Activated T-helper 2 cell treated with anti-CD3 and anti-CD28 coated beads, Interferon-gamma antibody, Interleukin-2, Interleukin-4, amounts not matched to agents 10 μg/mL and 5 μg/mL and 100 μg/mL, durations not matched to agents 14 hours and 24 hours and 36 hours (primary cell): ENCODE measurements at places on chromosomes 7 and 10. TPM values are rescaled to one million over a fixed set of nuclear protein-coding genes. Genes with fewer than 3 reads are reported as not detected.

DNA sequence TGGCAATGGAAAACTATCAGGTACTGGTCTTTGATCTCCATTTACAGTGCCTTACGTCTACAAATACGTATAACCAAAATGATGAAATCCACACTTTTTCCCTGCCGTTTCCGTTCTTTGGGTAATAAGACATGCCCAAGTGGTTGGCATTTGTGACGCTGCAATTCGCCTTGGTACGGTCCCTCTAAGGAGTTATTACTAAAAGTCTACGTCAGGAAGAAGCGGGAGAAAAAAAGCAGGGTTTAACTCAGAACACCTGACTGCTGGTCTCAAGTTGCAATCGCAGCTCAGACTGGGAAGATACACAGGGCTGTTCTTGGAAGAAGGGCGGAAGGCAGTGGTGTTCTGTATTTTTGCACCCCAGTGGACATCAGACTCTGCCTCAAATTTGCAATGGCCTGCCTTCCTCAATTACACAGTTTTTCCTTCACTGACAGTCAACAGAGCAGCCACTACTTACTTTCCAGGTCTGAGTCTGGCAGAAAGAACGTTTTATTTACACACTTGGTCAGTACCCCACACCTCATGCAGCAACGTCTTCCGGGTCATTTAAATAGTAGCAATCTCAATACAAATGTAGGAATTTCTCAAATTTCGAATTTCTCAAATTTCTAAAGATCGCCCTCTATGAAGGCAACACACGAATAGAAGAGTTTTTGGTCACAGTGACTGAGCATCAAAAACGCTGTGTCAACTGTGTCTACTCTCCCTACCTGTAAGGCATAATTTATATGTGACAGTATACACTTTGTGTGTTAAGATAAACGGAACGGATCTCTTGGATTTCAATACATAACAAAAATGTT, 2.1 kb downstream of the BAIAP2L1 start:
- H3K4me3 ChIP-seq: no peak overlapping the region
- H3K36me3 ChIP-seq: no peaks in the 10 kb centered on the region
- peaks cover 2% of the 10 kb centered on the region for H3K4me1 ChIP-seq
- no peak for DNase-seq
- H3K27me3 ChIP-seq: peaks cover 15% of the 10 kb centered on the region
- no peak overlapping the region for H3K27ac ChIP-seq

DNA sequence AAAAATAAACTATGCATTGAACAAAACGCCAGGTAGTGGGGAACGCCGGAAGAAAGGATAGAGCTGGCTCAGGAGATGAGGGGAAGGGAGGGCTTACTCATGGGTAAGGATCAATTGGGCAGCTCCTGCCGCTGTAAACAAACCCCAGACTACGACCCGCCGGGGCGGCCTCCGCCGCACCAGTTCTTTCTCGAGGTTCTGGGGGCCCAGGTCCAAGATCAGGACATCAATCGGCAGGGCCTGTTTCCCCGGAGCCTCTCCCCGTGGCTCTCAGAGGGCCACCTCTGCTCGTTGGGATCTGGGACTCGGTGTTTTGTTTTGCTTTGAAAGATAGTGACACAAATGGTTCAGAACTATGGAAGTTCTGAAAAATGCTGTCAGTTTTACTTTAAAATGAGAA, 140.4 kb downstream of the ELFN1 start:
- no peaks in the 10 kb centered on the region for H3K4me1 ChIP-seq
- H3K27ac ChIP-seq: no peak overlapping the region
- H3K27me3 ChIP-seq: no peaks in the 10 kb centered on the region

DNA sequence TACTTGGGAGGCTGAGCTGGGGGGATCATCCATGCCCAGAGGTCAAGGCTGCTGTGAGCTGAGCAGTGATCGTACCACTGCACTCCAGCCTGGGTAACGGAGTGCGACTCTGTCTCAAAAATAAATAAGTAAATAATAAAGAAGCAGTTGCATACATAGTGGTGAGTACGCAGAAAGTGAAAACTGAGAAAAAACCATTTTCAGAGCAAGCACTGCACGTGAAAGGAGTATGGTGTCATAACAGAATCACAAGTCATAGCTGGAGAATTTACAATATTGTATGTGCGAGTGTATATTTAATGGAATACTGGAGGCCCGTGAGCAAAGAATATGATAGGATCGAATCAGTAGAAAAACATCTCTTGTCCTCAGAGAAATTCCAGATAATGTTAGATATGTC, 22.3 kb downstream of the KIAA1217 start:
- no peaks in the 10 kb centered on the region for H3K4me1 ChIP-seq
- no peak overlapping the region for H3K4me3 ChIP-seq
- DNase-seq: no peak
- no peak overlapping the region for H3K27ac ChIP-seq
- no peaks in the 10 kb centered on the region for H3K36me3 ChIP-seq
- no peaks in the 10 kb centered on the region for H3K27me3 ChIP-seq

DNA sequence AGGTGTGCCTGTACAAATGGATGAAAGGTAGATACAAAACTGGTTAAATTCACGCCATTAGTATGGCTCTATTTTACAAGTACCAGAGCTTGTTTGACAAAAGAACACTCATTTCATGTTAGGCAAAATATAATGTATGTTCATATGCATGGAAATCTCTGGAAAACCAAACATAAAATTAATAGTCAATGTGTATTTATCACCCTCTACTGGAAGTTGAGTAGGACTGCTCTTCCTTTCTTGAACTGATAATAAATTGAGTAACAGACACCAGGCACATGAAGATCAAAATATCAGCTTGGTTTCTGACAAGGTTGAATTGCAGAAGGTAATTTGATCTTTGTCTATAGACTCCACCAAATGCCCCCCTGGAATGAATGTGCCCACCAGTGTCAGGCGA, 19.8 kb upstream of the AKR1B1 start:
- H3K27ac ChIP-seq: no peak overlapping the region
- peaks cover 2% of the 10 kb centered on the region for H3K27me3 ChIP-seq
- no peak for DNase-seq
- H3K4me3 ChIP-seq: no peak overlapping the region
- no peaks in the 10 kb centered on the region for H3K36me3 ChIP-seq
- peaks cover 2% of the 10 kb centered on the region for H3K4me1 ChIP-seq

- no peak for DNase-seq
- H3K4me1 ChIP-seq: no peaks in the 10 kb centered on the region
- H3K36me3 ChIP-seq: no peaks in the 10 kb centered on the region
- no peak overlapping the region for H3K27ac ChIP-seq
- H3K4me3 ChIP-seq: no peak overlapping the region
- peaks cover 9% of the 10 kb centered on the region for H3K27me3 ChIP-seq
These were observed 38.9 kb downstream of the LYZL1 start for GRCh38 chr10:29327746-29328102.

DNA sequence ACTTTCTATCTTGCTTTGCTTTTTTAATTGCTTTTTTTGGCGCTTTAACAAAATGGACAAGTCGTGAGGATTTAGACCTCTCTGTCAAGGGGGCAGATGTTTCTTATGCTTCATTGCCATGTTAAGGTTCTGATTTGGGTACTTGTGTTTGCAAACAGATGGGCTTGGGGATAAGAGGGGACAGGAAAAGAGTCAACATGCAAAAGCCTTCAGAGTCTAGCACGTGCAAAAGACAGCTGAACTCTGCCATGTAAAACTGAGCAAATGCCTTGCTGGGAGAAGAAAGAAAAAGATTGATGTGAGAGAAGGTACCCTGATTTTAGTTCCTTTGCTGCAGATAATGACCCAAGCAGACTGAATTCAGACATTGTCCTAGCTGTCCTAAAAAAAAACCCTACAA, 173.1 kb downstream of the KIAA1217 start:
- H3K4me3 ChIP-seq: no peak overlapping the region
- no peaks in the 10 kb centered on the region for H3K27me3 ChIP-seq
- no peak for DNase-seq
- peaks cover 15% of the 10 kb centered on the region for H3K4me1 ChIP-seq

DNA sequence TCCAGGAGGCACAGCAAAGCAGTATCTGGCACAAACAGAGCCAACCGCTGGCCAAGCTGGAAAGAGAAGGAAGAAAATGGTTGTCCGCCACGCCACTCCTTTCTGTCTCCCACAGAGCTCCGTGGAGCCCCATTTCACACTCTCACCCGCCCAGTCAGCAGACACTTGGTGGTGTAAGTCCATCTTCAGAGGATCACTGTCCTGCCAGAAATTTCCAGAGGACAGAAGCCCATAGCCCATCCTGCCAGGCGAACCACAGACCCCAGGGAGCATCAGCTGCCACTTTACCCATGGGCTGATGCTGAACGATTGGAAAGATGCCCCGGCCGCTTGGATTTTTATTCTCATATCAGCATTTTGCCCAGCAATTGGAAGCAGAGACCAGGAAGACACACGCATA, 144.7 kb upstream of the LYZL2 start:
- no peak for DNase-seq
- no peak overlapping the region for H3K4me3 ChIP-seq
- H3K27me3 ChIP-seq: peaks cover 10% of the 10 kb centered on the region
- no peak overlapping the region for H3K27ac ChIP-seq

The NRAP gene
- total RNA-seq: not detected in 2 replicates

The OR6B1 gene
- total RNA-seq: not detected in 2 replicates

The ZNF117 gene
- 3.3 and 3.5 TPM in 2 replicates for total RNA-seq
